NT2/D1 (cell line): ENCODE measurements at places on chromosomes 3 and 15.

- no peak for DNase-seq
These were observed 45.4 kb downstream of the BTD start for GRCh38 chr3:15646851-15647511.

- DNase-seq, result peak; percentile 43
These were observed 31.8 kb upstream of the MYZAP start for GRCh38 chr15:57559875-57560274.

DNA sequence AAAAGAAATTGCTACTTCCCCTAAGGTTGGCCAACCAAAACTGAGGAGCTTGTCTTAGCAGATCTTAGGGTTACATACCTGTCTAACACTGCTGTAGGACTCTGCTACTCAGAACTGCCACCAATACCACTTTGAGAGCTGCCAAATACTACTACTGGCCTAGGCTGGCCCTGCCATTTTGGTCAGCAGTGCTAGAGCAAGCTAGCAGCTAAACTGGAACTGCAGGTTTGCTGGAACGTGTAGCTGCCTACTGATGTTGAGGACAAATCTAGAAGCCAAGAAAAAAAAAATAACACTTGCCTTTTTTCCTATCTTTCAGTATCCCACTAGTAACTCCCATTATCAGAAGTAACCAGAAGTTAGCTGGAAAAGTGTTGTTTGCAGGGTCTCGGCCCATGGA, 387.4 kb downstream of the RBMS3 start:
- DNase-seq, result no peak

GRCh38 chr15:35566991-35567390, 21.0 kb upstream of the DPH6 start:
- no peak for DNase-seq

- no peak for DNase-seq
These were observed 20.3 kb upstream of the ADAMTS7 start for GRCh38 chr15:78831229-78832207.
